ENCODE measurements at places on chromosomes 7 and 10.

- peak; percentile 77 for DNase-seq
Observed at GRCh38 chr7:94657771-94658693, 2.1 kb upstream of the SGCE start.

DNA sequence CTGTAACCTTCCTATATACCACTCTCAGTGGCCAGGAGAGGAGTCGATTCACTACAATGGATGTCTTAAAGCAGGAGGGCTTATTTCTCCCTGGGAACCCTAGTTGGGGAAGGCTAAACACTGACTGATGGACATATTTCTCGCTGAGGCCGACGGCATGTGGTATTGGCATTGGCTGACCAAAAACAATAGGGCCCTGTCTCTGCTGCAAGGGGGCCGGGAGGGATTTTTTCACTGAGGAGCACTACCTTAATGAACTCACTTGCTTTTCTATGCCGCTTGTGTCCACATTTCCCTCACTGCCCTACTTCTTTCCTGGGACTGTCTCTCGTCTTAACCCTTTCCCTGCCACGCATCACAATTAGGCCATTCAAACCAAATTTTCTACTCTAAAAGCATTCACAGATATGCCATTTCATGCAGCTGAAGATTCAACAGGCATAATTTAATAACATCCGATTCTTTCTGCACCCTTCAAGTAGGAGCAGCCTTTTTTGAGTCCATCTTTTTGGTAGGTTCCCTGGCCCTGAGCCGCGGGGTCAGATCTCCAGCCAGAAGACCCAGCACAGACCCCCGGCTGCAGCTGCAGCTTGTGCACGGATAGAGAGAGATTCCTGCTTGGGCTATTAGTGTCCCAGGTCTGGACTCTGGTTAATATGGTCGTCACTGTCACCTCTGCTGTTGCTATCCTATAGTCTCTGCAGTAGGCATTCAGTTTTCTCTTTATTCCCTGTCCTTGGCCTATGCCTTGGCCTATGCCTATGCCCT lies 118.7 kb downstream of the HIPK2 start:
- DNase-seq = no peak

- no peak for DNase-seq
Observed at GRCh38 chr10:133151543-133151972, 8.5 kb upstream of the KNDC1 start.

DNA sequence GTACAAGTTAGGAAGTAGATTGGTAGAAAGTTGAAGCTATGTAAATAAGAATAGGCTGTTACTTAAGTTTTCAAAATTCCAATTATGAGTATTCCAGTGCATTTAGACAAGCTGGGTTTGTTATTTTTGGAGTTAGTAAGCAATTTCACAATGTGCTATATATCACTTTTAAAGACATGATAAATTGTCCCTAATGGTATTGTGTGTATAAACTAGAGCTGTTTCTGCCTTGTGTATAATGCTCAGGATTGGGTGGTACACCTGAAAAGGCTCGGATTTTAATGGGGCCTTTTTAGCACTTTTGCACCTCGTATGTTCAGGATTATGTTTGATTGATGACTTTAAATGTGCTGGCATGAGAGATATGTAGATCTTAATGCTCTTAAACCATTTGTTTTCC lies 175.8 kb downstream of the VTI1A start:
- DNase-seq = peak; percentile 9

DNA sequence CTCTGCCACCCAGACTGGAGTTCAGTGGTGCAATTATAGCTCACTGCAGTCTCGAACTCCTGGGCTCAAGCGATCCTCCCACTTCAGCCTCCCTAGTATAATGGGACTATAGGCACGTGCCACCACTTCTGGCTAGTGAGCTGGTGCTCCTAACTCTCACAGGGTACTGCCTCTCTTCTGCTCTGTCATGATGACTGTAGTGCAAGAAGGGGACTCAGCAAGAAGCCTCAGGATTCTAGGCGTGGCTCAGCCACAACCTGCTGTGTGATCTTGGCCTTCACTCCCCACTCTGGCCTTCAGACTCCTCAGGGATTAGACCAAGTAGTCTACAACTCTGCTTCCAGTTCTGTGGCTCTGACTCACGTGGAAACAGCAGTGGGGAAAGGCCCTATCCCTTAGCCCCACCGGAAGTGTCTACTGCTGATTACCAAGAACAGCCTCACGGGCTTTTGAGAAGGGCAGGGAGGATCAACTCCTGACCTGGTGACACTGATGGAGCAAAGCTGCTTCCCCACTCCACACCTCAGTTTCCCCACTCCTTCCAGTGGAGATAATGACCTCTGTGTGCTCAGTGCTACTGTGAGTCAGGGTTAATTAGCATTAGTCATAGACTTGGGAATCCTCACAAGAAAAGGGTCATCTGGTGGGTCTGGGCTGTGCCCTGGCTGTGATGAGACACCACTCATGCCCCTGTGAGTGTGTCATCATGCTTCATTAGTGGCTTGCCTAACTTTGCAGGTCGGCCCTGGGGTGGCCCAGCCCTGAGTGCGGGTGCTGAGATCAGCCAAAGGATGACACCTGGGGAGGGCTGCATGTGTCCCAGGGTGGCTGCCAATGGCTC lies 41.1 kb downstream of the ZC3HC1 start:
- peak; percentile 93 for DNase-seq

- no peak for DNase-seq
Observed at GRCh38 chr10:3179174-3179573, 6.6 kb upstream of the PITRM1 start.

DNA sequence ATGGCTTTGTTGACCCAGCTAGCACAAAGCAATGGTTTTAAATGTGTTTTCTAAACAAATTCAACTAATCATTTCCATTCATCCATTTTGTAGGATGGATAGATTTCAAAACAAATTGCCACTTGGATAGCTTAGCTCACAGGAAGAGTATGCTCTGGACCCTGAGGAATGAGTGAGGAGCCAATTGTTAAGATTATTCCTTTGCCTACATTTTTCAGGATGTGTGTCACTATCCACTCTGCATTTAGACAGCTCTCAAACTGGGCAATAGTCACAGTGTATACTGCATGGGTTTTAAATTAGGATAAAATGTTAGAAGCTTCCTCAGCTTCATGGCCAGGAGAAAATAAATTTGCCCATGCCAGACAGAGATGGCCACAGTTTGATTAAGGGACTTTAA lies 605.6 kb upstream of the TEX47 start:
- DNase-seq = no peak

DNA sequence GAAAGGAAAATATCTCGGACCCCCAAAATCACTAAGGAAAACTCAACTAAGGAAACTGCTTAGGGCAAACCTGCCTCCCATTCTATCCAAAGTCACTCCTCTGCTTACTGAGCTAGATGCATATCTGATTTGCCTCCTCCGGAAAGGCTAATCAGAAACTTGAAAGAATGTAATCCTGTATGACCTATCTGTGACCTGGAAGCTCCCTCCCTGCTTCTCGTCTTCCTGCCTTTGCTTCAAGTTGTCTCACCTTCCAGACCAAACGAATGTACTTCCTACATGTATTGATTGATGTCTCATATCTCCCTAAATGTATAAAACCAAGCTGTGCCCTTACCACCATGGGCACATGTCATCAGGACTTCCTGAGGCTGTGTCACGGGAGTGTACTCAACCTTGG lies 58.1 kb upstream of the SEC61G start:
- DNase-seq = no peak

- peak; percentile 50 for DNase-seq
Observed at GRCh38 chr7:113774182-113774807, 144.5 kb downstream of the PPP1R3A start.
